ENCODE measurements at places on chromosomes 3 and 15.

DNA sequence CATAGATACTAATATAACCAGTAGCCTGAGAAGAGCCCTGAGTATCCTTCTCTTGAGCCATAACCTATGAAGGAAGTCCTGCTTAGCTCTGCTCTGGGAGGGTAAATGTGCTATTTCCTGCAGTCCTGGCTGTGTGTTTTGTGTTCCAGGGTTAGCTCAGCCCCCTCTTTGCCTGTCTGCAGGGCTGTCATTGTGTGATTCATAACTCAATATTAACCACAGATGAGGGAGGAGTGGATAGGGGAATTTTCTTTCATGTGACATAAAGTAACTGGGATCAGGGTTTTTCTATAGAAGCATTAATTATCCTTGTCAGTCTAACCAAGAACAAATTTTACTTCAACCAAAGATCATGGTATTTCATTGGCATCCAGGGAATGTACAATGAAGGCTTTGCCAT, 183.3 kb upstream of the ZBTB20 start:
- peak; percentile 11 for DNase-seq

GRCh38 chr15:101773496-101774100, 29.7 kb upstream of the OR4F6 start:
- DNase-seq: no peak

GRCh38 chr3:61961900-61962299, 400.5 kb downstream of the PTPRG start:
- no peak for DNase-seq

DNA sequence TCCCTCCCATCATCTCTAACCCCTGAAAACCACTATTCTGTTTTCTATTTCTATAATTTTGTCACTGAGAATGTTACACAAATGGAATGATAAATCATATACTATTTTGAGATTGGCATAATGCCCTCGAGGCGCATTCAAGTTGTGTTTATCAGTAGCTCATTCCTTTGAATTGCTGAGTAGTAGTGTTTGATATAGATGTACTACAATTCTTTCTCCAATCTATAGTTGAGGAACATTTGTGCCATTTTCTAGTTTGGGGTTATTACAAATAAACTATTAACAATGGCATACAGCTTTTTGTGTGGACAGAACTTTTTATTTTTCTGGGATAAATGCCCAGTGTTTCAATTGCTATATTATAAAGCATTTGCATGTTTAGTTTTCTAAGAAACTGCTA, 86.0 kb downstream of the CCR1 start:
- no peak for DNase-seq

DNA sequence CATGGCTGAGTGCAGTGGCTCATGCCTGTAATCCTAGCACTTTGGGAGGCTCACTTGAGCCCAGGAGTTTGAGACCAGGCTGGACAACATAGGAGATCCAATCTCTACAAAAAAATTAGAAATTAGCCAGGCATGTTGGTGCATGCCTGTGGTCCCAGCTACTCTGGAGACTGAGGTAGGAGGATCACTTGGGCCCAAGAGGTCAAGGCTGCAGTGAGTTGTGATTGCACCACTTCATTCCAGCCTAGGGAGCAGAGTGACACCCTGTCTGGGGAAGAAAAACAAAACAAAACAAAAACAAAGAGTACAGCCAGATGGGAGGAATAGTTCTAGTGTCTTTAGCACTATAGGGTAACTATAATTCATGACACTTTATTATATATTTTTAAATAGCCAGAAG, 26.2 kb upstream of the COMMD4 start:
- no peak for DNase-seq

GRCh38 chr3:101940521-101941317, 91.4 kb downstream of the NFKBIZ start:
- peak; percentile 99 for DNase-seq

- no peak for DNase-seq
Measured at GRCh38 chr3:133995264-133995663, 34.5 kb downstream of the SLCO2A1 start.

DNA sequence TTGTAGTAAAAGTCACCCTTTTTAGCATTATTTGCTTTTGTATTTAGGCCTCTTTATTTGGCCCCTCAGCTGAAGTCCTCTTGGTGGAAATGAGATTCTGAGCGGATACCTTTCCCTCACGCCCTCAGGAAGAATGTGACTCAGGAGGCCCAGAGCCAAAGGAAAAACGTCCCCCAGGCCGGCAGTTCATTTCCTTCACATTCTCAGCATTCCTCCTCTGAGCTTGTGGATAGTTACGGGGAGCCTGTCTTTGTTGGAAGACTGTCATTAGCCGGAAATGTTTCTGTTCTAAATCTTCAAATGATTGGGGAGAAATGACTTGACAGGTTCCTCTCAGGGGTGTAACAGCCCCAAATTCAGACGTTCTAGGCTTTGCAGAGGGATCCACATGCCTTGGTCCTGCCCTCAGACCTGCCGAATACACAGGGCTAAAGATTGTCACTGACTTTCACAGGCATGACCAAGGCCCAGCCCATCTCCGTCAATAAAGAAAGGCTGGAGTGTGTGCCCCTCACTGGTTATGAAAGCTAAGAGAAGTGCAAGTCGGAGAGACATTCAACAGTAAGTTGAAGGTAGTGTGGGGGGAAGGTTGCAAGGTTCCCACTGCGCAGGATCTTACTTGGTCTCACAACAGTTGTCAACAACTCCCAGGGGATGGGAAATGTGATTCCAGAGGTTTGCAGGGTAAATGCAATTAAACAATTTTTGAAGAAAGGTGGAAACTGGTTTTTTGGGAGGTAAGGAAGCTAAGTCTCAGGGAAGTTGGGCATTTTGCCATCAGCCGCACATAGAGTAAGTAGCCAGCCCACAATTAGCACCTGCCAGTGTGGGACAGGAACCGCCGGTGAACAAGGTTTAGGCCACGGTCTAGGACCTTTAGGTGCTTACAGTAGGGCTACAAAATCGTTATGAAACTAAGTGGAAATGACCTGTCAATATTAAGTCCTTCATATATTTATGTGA, 39.7 kb upstream of the MYZAP start:
- DNase-seq: no peak

DNA sequence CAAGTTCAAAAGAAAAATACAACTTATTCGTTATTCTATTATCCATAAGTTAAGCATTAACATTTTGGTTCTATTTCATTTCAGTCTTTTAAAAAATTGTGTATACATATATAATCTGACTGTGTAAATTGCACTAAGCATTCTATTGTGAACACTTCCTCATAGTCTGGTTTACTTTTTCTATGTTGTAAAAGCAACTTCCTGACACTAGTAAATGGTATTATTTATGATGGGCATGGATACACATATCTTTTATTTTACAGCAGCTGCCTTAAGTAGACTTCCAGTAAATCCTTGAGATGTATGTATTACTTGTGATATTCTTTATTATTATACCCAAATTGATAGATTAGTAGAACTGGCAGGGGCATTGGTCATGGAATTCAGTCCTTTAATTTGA, 58.2 kb downstream of the FNDC3B start:
- no peak for DNase-seq

GRCh38 chr3:115657168-115657567, 33.9 kb downstream of the GAP43 start:
- DNase-seq: no peak

GRCh38 chr3:41323467-41324155, 124.3 kb downstream of the CTNNB1 start:
- no peak for DNase-seq

DNA sequence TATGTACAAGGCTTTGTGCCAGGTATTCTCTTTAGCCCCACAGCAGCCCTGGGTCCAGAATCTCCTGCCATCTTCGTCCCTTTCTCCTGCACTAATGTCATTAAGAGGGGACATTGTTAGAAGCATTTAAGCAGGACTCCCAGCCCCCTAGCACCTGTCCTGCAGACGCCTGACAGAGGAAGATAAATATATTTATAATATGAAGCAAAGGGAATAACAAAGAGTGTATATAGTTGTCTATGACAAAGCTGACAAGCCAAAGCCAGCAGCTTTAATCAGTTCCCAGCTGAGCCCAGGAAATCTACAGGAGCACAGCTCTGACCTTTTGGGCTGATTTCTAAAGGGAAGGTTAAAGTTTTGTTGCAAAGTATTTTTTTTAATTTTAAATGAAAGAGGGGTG, 96.0 kb downstream of the MEGF11 start:
- DNase-seq: no peak

DNA sequence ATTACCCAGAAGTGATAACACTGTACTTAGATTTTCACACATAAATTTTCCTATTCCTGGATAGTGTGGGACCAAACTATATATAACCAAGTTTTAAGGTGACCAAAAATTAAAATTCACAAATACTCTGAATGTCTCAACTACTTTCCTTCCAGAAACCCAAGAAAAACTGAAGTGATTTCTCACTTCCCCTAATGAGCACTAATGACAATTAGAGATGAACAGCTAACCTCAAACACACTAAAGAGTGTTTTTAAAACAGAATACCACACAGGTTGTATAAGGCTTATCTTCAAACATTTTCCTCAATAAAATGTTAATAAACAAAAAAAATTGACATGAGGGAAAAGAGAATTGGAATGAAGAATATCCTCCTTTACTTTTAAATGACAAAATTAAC, 188.2 kb downstream of the ZBTB20 start:
- no peak for DNase-seq

- no peak for DNase-seq
Measured at GRCh38 chr3:133996251-133996661, 33.5 kb downstream of the SLCO2A1 start.
